ENCODE measurements at places on chromosomes 7 and 10.

DNA sequence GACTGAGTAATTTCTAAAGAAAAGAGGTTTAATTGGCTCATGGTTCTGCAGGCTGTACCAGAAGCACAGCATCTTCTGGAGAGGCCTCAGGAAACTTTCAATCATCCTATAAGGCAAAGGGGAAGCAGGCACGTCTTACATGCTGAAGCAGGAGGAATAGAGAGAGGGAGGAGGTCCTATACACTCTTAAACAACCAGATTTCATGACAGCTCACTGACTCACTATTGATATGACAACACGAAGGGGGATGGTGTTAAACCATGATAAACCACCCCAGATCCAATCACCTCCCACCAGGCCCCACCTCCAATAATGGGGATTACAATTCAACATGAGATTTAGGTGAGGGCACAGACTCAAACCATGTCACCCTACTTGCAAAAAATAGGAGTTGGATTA lies 201.5 kb downstream of the CDK14 start:
- no peak for DNase-seq

DNA sequence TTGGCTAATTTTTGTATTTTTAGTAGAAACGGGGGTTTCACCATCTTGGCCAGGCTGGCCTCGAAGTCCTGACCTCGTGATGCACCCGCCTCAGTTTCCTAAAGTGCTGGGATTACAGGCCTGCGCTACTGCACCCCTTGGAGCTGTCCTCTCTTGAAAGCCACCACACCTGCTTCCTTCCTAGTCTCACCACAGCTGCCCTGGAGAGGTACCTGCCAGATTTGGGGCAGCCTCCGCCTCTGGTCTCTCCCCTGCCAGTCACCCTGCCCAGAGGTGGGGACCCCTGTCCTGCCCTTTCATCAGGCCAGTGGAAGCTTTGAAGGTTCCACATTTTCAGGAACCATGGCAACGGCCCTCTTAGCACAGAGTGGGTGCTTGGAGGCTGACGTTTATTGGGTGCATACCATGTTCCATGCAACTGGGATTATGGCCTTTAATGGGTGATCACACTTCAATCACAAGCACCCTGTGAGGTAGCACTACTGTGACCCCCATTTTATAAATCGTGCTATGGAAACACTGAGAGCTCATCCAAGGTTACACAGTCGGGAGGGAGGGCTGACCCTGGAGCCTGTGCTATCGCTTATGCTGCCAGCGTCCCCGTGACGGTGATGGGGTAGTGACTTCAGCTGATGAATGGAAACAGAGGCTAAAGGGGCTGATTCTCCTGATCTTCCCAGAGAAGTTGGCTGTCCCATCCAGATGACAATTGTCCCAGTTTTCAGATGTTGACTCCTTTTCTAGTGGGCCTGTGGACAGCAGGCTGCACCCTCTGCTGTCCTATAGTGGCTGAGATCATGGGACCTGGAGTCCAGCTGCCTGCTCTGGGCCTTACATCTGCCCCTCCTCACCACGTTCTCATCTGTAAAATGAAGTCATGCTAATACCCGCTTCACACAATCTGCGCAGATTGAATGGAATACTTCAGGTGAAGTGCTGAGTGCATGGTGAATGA lies 11.5 kb upstream of the FGFR2 start:
- DNase-seq, result no peak

DNA sequence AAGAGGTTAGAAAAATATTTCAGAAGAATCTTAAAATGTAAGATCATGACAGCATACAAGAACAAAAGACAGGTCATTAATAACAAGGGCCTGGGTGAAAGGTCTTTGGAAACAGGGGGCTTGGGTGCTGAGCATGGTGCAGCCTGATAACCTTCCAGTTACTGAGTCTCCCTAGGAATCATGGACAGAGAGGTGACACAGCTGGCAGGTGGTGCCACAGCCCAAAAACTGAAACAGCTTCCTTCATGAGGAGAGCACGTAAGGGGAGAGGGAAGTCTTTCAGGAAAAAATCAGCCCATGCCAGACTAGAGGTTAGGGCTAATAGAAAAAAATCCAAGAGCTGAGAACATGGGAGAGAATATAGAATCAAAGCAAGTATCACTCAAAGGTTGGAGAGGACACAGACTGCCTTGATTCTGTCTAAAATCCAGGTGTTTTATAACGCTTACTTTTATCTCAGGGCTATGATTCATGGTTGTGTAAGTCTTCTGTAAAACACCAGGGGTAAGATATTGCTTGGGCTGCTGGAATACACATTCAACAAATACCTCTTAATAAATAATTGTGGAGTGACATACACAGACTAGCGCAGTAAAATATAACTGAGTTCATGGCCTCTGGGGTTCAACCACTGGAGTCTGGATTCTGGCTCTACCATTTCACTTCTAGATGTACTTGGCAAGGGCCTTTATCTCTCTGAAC lies 88.1 kb downstream of the SEMA3C start:
- DNase-seq, result no peak

DNA sequence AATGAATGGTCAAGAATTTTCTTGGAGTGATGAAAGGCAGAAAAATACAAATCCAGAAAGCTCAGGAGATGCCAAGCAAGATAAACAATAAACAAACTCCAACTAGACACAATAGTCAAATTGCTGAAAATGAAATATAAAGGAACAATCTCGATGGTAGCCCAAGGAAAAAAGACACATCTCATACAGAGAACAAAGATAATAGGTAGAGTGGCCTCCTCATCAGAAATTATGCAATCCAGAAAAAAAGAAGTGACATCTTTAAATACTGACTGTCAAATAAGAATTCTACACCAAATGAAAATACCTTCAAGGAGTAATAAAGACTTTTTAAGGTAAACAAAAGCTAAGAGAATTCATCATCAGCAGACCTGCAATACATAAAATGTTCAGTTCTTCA lies 150.4 kb downstream of the ANK3 start:
- DNase-seq, result no peak

DNA sequence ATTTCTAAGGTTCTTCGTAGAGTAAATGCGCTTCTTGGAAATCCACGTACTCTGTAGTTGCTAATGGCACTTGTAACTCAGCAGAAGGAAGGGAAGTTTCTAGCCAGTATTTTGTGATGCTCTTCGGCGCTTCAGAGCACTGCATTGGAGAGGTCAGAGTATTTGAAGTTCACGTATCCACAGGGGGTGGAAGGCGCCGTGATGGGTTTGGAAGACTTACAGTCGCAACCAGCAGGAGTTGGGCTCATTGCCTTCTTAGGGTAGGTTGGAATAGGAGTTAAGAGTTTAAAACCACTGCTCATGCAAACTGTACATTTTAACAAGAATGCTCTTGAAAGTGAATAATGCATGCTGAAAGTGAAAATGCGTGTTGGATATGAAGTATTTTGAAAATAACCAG lies 49.1 kb downstream of the SHH start:
- DNase-seq, result no peak

DNA sequence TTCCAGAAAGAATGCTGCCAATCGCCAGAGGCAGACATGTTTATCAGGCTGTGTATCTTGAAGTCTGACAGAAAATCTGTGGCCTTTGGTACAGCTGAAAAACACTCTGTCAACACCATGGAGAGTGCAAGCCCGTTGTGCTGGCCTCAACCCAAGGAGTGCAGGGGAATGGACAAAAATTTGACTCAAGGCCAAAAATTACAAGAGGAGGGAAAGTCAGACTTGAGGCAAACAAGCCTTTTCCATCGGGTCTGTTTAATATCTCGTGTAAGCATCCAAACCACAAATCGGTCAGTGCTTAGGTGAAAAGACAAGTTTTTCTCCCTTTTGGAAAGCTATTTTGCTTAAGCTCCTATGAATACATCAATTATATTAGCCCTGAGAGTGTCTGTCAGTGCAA lies 305.3 kb upstream of the NFE2L3 start:
- DNase-seq, result no peak

DNA sequence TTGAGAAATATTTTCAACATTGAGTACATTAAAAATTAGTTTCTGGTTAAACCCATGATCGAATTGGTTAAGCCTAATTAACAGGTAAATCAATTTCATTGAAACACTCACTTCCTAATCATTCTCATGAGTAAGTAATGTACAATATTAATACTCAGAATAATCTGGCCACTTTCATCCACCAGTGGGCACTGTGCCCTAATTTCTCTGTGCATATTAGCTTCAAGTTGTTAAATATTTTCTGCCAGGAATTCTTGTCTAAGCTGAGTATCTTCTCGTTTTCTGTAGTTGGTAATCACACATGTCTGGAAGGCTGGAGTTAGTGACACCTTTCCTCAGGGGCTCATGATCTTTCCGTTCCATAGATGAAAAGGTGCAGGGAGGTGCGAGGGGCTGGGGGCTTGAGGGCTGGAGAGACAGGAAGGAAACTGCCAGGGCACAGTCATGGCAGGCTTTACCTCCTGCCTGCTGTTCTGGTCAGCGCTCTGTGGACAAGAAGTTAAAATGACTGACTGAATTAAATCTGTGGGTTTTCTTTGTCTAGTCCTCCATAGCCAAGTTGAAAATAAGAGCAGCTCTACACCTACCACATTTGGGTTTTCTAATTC lies 71.9 kb downstream of the WIPF3 start:
- no peak for DNase-seq

DNA sequence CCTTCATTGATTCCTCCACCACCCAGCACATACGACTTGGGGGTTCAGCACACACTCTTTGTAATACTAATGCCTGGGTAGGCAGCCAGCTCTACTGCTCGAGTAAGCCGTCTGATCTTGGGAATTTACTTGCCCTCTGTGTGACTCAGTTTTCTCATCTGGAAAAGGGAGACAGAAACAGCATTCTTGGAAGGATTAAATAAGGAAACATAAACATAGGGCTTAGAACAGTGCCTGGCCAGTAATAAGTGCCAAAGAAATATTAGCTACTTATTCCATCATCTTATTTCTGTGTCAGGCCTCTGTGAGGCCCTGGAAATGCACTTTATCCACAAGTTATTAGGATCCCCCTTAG lies 130.1 kb downstream of the TNS3 start:
- DNase-seq, result no peak

GRCh38 chr7:147308539-147308938 lies 1191.9 kb downstream of the CNTNAP2 start:
- DNase-seq, result no peak

DNA sequence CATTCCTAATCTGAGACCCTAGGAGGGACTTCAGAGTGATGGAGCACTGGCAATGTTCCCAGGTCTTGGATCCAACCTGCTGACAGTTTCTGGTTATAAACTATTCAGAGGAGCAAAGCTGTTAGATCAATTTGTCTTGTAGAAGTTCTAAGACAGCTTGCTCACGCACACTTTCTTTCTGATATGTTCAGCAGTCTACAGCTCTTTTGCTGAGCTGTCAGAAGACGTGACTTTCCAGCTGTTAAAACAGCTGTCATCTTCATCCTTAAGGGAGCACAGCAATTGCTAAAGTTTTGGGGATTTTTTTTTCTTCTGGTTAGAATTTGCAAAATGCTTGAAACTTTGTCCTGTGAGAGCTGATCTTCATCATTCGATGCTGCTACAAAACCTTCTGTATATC lies 823.1 kb downstream of the SORCS1 start:
- DNase-seq, result no peak

DNA sequence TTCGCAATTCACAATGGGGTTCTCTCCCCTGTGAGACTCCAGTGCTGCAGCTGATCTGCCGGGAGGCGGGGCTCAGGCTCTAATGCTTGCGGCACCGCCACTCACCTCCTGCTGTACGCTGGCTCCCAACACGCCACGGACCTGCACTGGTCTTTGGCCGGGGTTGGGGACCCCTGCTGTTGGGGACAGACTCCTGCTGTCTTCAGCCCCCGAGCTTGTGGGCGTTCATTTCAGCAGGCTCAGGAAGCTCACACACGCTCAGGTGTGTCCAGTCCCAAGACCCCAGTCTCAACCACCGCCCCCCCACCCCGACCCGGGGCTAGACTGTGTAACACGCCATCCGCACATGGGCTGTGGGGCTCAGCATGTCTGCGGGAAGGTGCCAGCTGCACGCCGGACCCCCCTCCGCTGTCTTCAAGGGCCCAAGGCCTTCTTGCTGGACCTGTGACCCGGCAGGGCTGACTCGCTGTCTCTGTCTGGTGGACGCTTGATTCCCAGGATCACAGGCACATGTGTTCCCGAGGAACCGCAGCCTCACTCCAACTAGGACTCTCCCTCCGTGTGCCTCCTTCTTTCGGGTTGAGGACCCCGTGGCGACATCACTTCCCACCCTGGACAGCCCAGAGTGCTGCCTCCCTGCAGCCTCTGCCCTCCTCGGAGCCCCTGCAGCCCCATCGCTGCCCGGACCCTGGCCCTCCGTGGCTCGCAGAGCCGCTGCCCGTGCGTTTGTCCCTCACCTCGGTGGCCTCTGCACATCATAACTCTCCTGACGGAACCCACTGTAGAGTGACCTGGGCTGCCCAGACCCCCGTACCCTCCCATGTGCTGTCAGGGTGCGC lies 106.4 kb downstream of the DNAJB6 start:
- DNase-seq, result no peak

- DNase-seq, result no peak
Observed at GRCh38 chr10:54666192-54666591, 134.8 kb downstream of the PCDH15 start.

GRCh38 chr10:106278383-106278782 lies 886.1 kb downstream of the SORCS1 start:
- no peak for DNase-seq

- no peak for DNase-seq
Observed at GRCh38 chr7:111266613-111267012, 175.7 kb downstream of the LRRN3 start.

- no peak for DNase-seq
Observed at GRCh38 chr10:18615618-18616017, 35.8 kb downstream of the NSUN6 start.

DNA sequence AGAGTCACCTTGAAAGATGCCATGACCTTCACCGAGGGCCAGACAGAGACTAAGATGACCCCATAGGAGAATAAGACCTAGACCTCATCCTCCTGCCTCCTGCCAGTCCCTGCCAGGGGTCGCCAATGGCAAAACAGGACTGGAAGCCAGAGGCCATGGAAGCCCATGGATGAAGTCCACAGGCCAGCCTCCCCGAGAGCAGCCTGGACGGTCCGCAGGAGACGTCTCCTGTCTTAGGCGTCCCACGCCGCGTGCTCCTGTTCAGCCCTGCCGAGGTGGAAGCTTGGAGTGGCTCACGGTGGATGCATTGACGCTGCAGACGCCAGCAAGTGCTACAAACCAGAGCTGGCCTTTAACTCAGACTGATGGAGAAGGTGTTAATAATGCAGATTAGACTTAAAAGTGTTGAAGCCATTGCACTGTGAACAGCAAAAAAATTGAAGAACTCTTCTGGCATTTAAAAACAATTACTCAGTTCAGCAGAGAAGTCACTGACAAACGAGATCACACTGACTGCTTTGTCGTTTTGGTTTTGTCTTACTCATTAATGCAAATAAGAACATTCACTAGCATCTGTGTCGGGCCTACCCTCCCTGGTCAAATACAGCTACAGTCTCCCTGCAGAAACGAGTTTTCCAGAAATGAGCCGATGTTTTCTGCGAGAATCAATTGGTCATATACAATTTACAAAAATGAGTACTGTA lies 38.1 kb upstream of the FAM20C start:
- DNase-seq, result peak; percentile 82

Measured in globus pallidus (tissue), 1 donor.